GM23248 (cell line): ENCODE measurements at places on chromosomes 2 and 18.

- DNase-seq, result no peak
These were observed 46.4 kb upstream of the INHBB start for GRCh38 chr2:120299561-120299960.

DNA sequence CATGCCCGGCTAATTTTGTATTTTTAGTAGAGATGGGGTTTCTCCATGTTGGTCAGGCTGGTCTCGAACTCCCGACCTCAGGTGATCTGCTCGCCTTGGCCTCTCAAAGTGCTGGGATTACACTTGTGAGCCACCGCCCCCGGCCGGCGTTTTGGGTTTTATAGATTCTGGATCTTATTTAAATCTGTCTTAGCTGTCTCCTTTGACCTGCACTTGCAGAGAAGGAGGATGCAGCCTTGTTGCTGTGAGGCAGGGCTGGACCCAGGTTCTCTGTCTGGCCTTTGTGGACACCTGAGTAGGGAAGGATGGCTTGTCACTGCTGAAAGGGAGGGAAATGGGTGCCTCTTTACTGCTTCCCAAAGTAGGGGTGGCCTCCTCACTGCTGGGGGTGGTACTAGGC lies 83.0 kb upstream of the HS6ST1 start:
- no peak for DNase-seq

GRCh38 chr2:192026059-192026824 lies 168.5 kb downstream of the TMEFF2 start:
- DNase-seq, result no peak

- DNase-seq, result no peak
These were observed 71.2 kb downstream of the SLC16A14 start for GRCh38 chr2:229997565-229997964.
